ENCODE measurements at places on chromosomes 11 and 22.

- DNase-seq = no peak
These were observed 176.4 kb downstream of the FAM181B start for GRCh38 chr11:82557274-82557673.

GRCh38 chr11:68979931-68980775, 633 bp downstream of the MRGPRD start:
- no peak for DNase-seq

- DNase-seq = no peak
These were observed 74.1 kb downstream of the LRP5 start for GRCh38 chr11:68386331-68386978.

DNA sequence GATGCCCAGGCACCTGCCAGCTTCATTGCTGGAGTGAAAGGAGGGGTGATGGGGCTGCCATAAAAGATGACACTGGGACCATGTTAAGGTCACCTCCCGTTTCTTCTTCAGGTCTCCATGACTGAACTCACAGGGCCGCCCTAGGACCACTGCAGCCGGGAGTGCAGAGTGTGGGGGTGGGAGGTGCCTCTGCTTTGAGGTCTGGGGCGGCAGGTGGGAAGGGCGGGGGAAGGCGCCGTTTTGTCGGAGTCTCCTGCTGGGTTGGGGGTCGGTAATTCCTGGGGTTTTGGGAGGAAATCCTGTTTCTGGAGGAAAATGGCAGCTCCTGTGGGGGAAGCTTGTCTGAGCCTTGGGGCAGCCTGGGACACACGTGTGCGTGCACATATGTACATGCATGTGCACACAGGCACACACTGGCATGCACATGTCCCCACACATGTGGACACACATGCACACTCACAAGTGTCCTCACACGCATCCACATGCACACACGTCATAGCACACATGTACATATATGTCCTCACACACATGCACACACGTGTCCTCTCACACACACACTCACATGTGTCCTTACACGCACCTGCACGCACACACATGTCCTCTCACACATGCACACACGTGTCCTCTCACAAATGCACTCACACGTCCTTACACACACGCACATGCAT, 990.9 kb downstream of the BRD1 start:
- no peak for DNase-seq

GRCh38 chr22:39362932-39363331, 13.1 kb downstream of the SYNGR1 start:
- DNase-seq = no peak

GRCh38 chr11:58788355-58789023, 56.0 kb downstream of the GLYATL2 start:
- peak; percentile 19 for DNase-seq

DNA sequence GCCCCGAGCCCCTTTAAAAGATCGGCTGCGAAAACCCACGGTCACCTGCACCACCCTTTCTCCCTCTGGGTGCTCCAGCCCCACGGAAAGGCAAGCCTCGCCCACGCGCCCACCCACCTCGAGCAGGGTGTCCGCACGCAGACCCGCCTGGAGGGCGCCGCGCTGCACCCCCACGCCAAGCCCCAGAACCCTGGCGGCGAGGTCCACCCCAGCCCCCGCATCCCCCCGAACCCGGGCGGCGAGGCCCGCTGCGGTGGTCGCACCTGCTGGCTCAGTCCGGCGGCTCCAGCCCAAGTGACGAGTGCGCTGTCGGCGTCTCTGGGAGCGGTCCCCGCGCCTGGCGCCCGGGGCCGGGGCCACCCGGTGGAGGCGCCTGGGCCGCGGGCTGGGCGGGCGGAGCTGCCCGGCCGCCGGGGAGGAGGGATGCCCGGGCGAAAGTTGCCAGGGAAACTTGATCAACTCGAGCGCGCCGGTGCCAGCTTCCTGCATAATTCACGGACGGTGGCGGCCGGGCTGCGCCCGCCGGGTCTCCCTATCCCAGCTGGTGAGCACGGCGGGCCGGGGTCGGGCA, 1.1 kb downstream of the SHANK2 start:
- DNase-seq = no peak

GRCh38 chr22:48654492-48654891, 1173.2 kb downstream of the BRD1 start:
- peak; percentile 87 for DNase-seq

- DNase-seq = no peak
These were observed 2.8 kb upstream of the TMPRSS13 start for GRCh38 chr11:117931971-117932370.

DNA sequence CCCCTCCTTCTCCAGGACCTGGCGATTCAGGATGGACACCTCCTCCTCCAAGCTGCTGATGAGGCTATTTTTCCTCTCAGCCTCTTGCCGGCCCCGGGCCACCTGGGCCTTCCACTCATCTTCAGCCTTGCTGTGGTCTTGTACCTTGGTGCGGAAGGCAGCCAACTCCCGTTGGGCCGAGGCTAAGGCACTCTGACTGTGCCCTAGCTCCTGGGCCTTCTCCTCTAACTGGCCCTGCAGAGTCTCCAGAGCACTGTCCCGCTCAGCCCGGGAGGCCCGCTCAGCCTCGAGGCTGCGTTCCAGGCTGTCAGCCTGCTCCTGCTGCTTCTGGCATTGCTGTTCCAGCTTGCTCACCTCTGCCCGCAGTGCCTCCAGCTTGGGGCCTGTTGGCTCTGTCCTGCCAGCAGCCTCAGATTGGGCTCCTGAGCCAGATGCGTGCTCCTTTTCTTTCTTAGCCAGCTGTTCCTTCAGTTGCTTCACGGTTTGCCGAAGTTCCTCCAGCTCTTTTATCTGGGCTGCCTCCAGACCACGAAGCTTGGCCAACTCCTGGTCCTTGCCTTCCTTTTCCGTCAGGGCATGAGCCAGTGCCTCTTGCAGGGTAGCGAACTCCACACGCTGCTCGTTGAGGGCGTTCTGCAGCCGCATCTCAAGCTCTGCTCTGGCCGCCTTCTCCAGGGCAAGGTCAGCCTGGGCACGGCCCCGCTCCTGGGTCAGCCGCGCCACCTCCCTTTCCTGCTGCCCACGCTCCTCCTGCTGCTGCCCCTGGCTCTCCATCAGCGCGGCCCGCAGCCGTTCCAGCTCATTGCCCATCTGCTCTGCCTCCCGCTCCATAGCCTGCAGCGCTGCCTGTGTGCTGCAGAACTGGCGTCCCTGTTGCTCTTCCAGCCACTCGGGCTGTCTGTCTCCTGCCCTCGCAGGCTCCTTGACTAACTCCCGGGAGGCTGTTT, 15.3 kb downstream of the IL18BP start:
- no peak for DNase-seq

- DNase-seq = peak; percentile 98
These were observed 684.4 kb downstream of the NTM start for GRCh38 chr11:132054822-132055221.

DNA sequence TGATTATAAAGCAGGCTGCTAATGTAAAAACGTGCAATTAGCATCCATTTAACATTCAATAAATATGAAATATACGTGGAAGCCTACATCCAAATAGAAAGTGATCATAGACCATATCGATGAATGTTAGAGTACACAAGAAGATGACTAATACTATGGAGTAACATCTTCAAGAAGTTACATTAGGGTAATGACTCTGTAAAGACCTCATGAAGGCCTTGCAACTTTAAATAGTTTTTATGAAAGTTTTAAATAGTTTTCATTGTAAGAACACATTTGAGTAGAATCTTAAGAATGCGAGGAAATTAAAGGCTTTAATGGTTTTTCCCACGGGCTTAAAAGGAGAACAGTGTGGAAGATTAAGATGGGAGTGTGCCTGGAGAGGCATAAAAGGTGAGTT, 1.4 kb downstream of the TRIM34 start:
- peak; percentile 63 for DNase-seq

DNA sequence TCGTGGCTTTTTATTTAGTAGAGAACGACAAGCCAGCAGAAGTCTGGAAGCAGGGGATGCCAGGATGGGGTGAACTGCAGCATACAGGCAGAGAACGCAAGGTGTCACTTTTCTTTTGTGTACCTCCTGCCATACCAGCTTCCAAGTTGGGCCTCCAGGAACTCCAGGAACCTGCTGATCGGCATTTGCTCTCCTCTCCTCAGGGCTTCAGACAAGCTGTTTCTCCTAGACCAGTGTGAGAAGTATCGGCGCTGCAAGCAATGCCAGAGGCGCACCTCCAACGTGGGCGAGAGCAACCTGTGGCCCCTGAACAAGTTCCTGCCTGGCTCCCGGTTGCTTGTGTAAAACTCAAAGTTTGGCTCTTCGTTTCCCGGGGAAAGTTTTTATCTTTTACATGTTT, 47.7 kb downstream of the CCDC81 start:
- DNase-seq = no peak

DNA sequence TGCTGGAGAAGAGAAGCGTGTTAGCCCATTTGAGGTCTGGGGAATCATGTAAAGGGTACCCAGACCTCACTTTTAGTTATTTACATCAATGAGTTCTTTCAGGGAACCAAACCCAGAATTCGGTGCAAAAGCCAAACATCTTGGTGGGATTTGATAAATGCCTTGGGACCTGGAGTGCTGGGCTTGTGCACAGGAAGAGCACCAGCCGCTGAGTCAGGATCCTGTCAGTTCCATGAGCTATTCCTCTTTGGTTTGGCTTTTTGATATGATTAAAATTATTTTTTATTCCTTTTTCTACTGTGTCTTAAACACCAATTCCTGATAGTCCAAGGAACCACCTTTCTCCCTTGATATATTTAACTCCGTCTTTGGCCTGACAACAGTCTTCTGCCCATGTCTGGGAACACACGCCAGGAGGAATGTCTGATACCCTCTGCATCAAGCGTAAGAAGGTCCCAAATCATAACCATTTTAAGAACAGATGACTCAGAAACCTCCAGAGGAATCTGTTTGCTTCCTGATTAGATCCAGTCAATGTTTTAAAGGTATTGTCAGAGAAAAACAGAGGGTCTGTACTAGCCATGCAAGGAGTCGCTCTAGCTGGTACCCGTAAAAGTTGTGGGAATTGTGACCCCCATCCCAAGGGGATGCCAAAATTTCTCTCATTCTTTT, 65.2 kb downstream of the ALX4 start:
- DNase-seq = peak; percentile 75

GRCh38 chr11:19602406-19602805, 110.2 kb upstream of the NAV2 start:
- DNase-seq = no peak

- peak; percentile 64 for DNase-seq
These were observed 3.9 kb upstream of the ABCG4 start for GRCh38 chr11:119144825-119145486.

DNA sequence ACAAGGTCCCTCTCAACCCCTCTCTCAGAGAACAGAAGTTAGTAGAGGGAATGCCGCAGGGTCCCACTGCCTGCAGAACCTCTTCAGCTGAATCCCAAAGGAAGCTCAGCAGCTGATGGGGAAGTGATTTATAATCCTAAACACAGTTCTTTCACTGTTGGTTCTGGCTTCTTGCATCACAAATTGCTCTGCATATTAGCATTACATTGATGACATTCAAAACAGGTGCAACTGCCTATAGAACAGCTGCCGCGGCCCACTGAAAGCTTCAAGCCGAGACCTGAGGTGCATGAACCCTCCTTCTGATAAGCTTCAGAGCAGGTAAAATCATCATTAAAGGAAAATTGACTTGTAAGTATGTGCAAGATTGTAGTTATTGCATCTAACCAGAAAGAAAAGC, 75.2 kb upstream of the KIRREL3 start:
- DNase-seq = no peak

GRCh38 chr11:59614277-59615119, 1.1 kb downstream of the OSBP start:
- DNase-seq = no peak

DNA sequence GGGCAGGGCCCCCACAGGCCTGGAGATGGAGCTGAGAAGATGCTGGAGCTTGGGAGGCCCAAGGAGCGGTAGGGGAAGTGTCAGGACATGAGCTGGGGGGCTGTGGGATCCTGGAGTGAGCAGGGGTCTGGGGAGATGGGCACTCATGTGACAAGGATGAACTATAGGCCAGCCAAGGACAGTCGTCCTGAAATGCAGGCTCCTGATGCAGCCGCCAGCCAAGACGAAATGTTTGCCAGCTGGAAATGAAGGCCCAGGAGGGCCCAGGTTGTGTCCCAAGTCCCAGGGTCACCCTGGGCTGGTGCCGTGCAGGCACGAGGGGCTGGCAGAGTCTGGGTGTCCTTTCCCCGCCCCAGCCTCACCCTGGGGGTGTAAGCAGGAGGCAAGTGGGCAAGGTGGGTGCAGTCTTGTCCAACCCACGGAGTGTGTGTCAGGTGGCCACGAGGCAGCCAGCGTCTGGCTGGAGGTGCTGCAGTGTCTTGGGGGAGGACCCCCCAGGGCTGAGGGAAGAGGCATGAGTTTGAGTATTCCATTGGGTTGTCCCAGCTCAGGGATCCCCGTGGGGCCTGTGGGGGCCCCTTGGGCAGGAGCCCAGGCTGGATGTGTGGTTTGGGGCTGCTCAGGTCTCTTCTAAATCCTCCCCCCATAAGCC, 21.4 kb downstream of the MRGPRG start:
- no peak for DNase-seq

GRCh38 chr11:14184028-14184940, 174.7 kb downstream of the RRAS2 start:
- peak; percentile 1 for DNase-seq

DNA sequence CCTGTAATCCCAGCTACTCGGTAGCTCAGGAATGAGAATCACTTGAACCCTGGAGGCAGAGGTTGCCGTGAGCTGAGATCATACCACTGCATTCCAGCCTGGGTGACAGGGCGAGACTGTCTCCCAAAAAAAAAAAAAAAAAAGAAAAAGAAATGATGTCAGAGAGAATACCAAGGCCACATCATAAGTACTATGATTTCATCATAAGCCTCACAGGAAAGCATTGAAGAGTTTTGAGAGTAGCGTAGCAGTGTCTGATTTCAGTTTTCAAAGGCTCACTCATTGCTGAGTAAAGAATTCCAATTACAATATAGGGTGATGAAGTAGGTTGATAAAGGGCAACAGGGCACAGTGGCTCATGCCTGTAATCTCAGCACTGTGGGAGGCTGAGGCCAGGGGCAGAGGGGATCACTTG, 88.8 kb downstream of the MRTFA start:
- peak; percentile 37 for DNase-seq

- no peak for DNase-seq
These were observed 113.6 kb upstream of the SEZ6L start for GRCh38 chr22:26055693-26056092.

DNA sequence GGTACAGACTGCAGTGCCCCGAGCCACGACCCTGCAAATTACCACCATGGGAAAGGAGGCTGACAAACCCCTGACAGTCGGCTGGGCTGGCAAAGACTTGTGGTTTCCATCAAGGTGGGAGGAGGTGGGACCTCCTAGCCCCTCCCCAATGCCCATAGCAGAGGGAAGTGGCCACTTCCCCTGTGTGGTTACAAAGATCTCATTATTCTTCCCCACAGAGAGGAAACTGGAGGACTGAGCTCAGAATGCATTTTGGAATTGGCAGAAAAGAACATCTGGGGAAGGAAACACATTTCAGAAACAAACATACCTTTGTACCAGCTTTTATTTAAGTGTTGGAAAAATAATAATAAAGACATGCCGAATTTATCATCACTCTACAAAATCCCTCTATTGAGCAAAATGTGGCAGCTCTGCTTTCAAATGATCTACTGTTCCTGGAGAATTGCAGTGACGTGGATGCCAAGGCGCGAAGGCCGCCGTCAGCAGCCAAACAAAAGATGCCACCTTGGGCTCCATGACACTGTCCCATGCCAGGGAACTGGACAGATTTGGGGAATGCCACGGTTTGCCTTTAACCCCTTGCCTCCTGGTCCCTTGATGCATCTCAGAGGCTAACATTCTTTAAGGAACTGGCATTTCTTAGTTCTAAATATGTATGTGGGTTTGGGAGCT, 169.6 kb downstream of the CRYBB2 start:
- DNase-seq = no peak
